ENCODE measurements at places on chromosomes 5 and 9. TPM values are rescaled to one million over a fixed set of nuclear protein-coding genes. Genes with fewer than 3 reads are reported as not detected.

DNA sequence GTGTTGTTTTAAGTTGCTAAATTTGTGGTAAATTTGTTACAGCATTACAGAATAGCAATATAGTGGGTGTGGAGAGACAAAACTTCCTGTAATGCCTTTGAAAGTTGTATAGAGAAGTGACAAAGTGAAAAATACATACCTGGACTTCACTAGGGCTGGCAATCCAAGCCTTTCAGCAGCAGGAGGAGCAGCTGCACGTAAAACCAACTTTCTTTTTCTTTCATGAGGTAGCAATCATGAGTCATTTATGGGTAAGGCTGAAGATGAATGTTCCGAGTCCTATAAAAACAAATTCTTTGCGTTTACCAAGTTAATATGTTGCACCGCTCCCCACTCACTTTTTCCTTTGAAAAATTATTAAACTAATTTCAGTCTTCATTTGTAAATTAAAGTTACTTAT lies 1138.2 kb downstream of the TAF11L14 start:
- no peaks in the 10 kb centered on the region for H3K27me3 ChIP-seq
- DNase-seq, result no peak
- H3K4me1 ChIP-seq, result no peaks in the 10 kb centered on the region
- H3K27ac ChIP-seq, result no peak overlapping the region
- H3K4me3 ChIP-seq, result no peak overlapping the region

PPP3R2 gene
- total RNA-seq, result not detected

- no peaks in the 10 kb centered on the region for H3K4me1 ChIP-seq
- no peak overlapping the region for H3K4me3 ChIP-seq
- no peak for DNase-seq
- no peaks in the 10 kb centered on the region for H3K27me3 ChIP-seq
- no peak overlapping the region for H3K27ac ChIP-seq
- H3K36me3 ChIP-seq, result peaks cover 69% of the 10 kb centered on the region
Measured at GRCh38 chr9:20996809-20997208, 34.6 kb downstream of the HACD4 start.

DNA sequence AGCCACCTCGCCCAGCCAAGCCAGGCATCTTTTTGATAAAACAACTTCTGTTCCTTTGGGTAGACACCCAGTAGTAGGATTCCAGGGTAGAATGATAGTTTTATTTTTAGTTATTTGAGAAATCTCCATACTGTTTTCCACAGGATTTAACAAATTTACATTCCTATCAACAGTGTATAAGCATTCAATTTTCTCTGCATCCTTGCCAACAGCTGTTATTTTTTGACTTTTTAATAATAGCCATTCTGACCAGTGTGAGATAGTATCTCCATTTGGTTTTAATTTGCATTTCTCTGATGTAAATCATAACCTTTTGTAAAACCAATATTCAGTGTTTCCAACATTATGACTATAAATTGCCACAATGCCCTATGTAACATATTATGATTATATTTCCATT lies 28.2 kb upstream of the CCNB1 start:
- H3K27me3 ChIP-seq, result no peaks in the 10 kb centered on the region
- no peak overlapping the region for H3K4me3 ChIP-seq
- no peaks in the 10 kb centered on the region for H3K4me1 ChIP-seq
- no peak overlapping the region for H3K27ac ChIP-seq
- no peak for DNase-seq

- H3K4me1 ChIP-seq, result peaks cover 13% of the 10 kb centered on the region
- H3K36me3 ChIP-seq, result no peaks in the 10 kb centered on the region
Measured at GRCh38 chr5:143569213-143569701, 165.8 kb upstream of the NR3C1 start.

- H3K27me3 ChIP-seq, result no peaks in the 10 kb centered on the region
- no peaks in the 10 kb centered on the region for H3K4me1 ChIP-seq
- H3K27ac ChIP-seq, result no peak overlapping the region
- no peak for DNase-seq
Measured at GRCh38 chr5:93642526-93642925, 59.5 kb downstream of the NR2F1 start.

ZMYND19 gene
- total RNA-seq, result 11.6 TPM

NEUROG1 gene
- not detected for total RNA-seq

ARID3C gene
- total RNA-seq, result not detected

- peaks cover 42% of the 10 kb centered on the region for H3K4me1 ChIP-seq
- no peaks in the 10 kb centered on the region for H3K36me3 ChIP-seq
- H3K27ac ChIP-seq, result no peak overlapping the region
- peaks cover 100% of the 10 kb centered on the region for H3K27me3 ChIP-seq
- no peak for DNase-seq
- H3K4me3 ChIP-seq, result peak overlapping the region; percentile 34
Measured at GRCh38 chr5:55222985-55223811, 3.9 kb downstream of the MCIDAS start.

SHISAL2B gene
- not detected for total RNA-seq

CAVIN4 gene
- 50.9 TPM for total RNA-seq

PRRC1 gene
- total RNA-seq, result 19.6 TPM

GRCh38 chr5:133118741-133119140 lies 66.9 kb downstream of the HSPA4 start:
- H3K4me3 ChIP-seq, result no peak overlapping the region
- no peaks in the 10 kb centered on the region for H3K27me3 ChIP-seq
- H3K36me3 ChIP-seq, result no peaks in the 10 kb centered on the region

DNA sequence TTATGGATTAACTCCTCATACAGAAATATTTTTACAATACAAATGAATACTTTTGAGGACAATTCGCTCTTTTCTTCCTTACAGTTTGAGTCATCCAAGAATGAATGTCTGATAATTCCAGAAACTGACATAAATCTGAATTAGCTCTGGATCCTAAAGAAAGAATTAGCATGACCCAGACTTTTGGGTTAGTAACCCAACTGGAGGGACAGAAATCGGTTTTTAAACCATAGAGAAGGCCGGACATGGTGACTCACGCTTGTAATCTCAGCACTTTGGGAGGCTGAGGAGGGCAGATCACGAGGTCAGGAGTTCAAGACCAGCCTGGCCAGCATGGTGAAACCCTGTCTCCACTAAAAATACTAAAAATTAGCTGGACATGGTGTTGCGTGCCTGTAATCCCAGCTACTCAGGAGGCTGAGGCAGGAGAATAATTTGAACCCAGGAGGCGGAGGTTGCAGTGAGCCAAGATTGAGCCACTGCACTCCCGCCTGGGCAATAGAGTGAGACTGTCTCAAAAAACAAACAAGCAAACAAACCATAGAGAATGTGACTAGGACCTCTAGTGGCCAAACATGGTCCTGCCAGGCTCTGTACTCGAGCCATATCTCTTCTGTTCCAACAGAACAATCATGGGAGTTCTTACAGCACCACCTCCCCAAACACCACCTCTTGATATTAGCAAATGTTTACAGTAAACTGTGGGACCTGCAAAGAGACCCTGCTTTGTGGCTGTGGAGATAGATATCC lies 44.8 kb downstream of the LURAP1L start:
- H3K4me3 ChIP-seq, result no peak overlapping the region
- no peaks in the 10 kb centered on the region for H3K36me3 ChIP-seq
- H3K27ac ChIP-seq, result no peak overlapping the region
- DNase-seq, result no peak

GRCh38 chr5:59479086-59479485 lies 414.4 kb downstream of the PDE4D start:
- DNase-seq, result no peak
- no peaks in the 10 kb centered on the region for H3K27me3 ChIP-seq
- H3K36me3 ChIP-seq, result no peaks in the 10 kb centered on the region
- no peaks in the 10 kb centered on the region for H3K4me1 ChIP-seq

DDX4 gene
- not detected for total RNA-seq

IFNA2 gene
- total RNA-seq, result not detected

DNA sequence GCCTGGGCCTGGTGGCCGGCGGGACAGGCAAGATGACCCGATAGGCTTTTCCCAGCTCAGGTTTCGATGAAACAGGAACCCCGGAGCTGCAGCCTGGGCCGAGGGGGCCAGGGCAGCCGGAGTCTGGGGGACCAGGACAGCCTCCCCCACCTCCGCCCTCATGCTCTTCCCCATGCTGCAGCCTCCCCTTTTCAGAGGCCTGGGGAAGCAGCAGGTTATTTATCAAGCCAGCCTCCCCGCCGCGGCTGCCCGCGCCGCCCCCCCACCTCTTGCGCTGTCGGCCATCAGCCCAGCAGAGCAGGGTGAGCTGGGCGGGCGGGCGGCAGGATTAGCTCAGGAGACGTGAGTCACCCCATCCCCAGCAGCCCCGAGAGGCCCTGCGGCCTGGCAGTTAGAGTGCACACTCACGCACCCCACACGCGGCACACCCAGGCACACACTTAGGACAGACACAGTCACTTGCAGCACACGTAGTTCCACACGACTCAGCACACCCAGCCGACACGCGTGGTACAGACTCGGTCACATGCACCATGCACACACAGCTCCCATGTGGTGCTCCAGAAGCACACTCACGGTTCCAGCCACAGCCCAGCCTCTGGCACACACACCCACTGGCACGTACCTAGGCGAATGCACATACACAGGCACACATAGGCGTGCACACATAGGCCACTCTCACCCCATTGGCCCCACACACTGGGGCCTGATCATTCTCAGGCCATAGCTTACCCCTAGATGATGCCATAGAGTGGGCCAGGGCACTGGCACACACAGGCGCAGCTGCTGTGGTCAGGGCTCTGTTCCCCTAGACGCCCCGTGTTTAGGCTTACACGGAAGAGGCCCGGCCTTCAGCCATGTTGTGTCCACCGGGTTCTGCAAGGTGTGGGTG lies 13.0 kb downstream of the CXXC5 start:
- DNase-seq, result peak; percentile 82
- H3K4me1 ChIP-seq, result peaks cover 99% of the 10 kb centered on the region
- H3K27ac ChIP-seq, result peak overlapping the region; percentile 91
- no peaks in the 10 kb centered on the region for H3K36me3 ChIP-seq

All from left ventricle myocardium inferior (tissue), 1 donor.